ENCODE measurements at places on chromosomes 2 and 18. TPM values are rescaled to one million over a fixed set of nuclear protein-coding genes. Genes with fewer than 3 reads are reported as not detected.

BOLL gene
- not detected for total RNA-seq

GRCh38 chr2:33764551-33764950 is 165.5 kb upstream of the FAM98A start:
- no peaks in the 10 kb centered on the region for H3K27me3 ChIP-seq
- no peaks in the 10 kb centered on the region for H3K36me3 ChIP-seq
- H3K27ac ChIP-seq = no peak overlapping the region
- DNase-seq = no peak
- no peak overlapping the region for H3K4me3 ChIP-seq
- no peaks in the 10 kb centered on the region for H3K4me1 ChIP-seq

GRCh38 chr2:217262911-217263310 is 403.0 kb upstream of the TNP1 start:
- no peaks in the 10 kb centered on the region for H3K36me3 ChIP-seq
- no peaks in the 10 kb centered on the region for H3K4me1 ChIP-seq
- no peak overlapping the region for H3K27ac ChIP-seq
- DNase-seq = no peak

GRCh38 chr18:23373570-23373969 is 79.5 kb upstream of the RIOK3 start:
- H3K4me3 ChIP-seq = no peak overlapping the region
- H3K27me3 ChIP-seq = no peaks in the 10 kb centered on the region
- no peak for DNase-seq
- H3K36me3 ChIP-seq = no peaks in the 10 kb centered on the region

GRCh38 chr2:46198966-46199365 is 98.2 kb upstream of the EPAS1 start:
- H3K27me3 ChIP-seq = no peaks in the 10 kb centered on the region
- H3K4me3 ChIP-seq = no peak overlapping the region
